Stimulated activated CD8-positive, alpha-beta memory T cell treated with anti-CD3 and anti-CD28 coated beads, Interleukin-2, amount 100 ng/mL, for 48 hours (primary cell): ENCODE measurements at places on chromosomes 2 and 18.
A peak's percentile ranks its signal among the peaks of the same experiment; 100 is the strongest.

GRCh38 chr2:74834792-74835755, 1.1 kb downstream of the HK2 start:
- peak; percentile 57 for DNase-seq

DNA sequence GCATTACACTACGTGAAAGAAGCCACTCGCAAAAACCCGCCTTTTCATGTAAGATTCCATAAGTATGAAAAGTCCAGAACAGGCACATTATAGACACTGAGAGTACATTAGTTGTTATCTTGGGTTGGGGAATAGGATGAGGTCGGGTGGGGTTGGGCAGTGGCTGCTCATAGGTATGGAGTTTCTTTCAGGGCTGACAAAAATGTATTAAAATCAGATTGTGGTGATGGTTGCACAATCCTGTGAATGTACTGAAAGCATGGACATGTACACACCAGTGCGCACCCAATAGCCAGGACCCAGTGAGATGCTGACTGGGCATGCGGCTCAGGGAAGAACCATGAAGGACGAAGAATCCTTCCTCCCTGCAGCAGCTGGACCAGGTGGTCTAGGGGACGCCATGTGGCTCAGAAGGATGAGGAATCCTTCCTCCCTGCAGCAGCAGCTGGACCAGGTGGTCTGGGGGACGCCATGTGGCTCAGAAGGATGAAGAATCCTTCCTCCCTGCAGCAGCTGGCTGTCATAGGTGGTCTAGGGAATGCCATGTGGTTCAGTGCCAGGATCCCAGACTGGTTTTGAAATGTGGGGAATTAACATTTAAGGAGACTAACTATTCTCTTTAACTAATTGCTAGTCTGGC, 50.1 kb downstream of the MBP start:
- DNase-seq = no peak

DNA sequence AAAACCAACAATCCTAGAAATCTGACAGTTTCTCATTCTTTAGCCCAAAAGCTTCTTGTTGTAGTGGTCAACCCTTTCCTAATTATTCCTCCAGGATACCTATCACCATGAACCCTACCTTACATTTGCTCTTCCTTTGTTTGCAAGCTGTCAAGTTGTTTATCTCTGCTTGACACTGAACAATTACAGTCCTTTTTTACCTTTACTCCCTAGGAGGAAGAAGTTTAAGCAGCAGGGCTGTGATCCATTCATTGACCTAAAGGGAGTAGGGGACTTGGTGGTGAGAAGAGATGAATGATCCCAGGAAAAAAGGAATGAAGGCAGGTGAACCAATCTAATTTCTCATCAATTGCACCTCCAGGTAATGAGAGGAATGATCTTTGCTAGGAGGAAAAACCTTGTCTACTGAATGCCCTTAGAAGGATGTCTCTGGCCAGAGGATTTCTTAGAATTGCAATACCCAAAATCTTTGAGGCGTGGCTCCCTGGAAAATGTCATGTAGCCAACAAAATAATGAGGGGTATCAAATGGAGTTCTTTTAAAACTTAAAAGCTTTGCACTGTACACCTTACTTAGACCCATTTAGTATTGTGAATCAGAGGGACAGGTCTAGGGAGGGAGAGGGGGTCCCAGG, 47.7 kb downstream of the MREG start:
- no peak for DNase-seq

DNA sequence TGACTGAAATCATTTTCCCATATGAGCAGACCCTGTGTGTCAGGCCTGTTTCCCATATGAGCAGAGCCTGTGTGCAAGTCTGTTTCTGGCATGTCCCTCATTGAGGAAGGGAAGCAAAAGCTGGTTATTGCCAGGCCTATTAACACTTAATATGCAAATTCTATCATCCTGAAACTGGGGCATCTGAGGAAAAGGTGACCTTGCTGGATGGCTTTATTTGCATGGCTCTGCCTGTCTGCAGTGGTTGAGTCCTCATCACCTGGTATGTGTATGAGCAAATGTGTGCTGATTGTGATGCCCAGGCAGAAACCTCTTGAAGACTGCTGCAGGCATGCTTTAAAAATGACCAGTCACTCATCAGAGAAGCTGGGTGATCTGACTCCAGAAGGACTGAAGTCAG, 31.2 kb downstream of the EIF4E2 start:
- DNase-seq = no peak

- no peak for DNase-seq
Measured at GRCh38 chr2:190271783-190272456, 47.7 kb downstream of the HIBCH start.

- DNase-seq = no peak
Measured at GRCh38 chr2:88521445-88522073, 69.1 kb upstream of the FOXI3 start.

- no peak for DNase-seq
Measured at GRCh38 chr2:161044921-161045320, 115.3 kb upstream of the TANK start.

- no peak for DNase-seq
Measured at GRCh38 chr2:102276549-102277201, 34.7 kb upstream of the IL1RL1 start.

GRCh38 chr2:22904126-22904684, 480.8 kb upstream of the KLHL29 start:
- DNase-seq = peak; percentile 8

DNA sequence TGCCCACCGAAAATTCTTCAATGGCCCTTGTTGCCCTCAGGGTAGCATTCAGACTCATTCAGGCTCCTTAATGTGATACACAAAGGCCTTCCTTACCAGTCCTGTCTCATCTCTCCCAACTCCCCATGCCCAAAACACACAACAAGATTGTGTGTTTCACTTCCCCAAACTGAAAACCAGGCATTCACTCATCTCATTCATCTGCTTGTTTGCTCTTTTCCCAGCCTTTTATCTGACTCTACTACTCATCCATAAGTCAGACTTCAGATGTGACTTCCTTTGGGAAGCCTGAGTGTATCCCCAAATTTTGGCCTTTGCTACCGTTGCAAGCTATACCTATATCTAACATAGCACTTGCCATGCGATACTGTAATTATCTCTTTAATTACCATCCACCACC, 9.7 kb upstream of the SLC39A10 start:
- DNase-seq = no peak

- no peak for DNase-seq
Measured at GRCh38 chr2:236888794-236889780, 196.6 kb upstream of the COPS8 start.

DNA sequence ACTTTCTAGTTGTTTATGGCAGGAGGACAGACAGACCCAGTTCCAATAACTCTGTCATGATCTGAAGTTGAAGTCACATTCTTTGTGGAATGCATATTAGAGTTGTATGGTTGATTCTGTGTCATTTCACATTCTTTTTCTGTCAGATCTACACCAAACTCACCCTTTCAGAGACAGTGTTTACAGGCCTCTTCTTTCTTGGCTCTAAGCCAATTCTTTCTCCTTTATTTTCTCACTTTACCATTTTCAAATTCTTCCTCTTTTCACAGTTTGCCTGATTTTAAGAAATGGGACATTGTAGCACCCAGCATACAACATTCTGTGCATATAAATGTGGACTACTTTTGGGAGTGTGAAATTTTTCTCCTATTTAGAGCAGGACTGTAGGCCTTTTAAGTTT, 103.7 kb downstream of the CCDC85A start:
- DNase-seq = no peak

DNA sequence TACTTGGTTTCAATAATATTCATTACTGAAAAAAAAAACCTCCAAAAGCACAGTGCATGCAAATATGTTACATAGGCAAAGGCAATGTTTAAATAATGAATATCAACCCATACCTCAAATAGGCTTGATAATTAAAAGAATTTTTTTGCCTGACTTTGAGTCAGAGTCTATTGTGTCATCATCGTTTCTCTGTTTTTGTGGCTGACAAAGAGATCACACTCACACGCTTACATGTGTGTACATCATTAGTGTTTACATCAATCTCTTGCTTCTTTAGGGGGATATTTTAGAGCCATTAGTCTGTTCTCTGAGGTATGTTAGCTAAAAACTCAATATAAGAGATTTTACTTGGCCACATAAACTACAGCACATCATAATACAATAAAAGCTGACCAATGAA, 150.3 kb upstream of the MMADHC start:
- DNase-seq = no peak

DNA sequence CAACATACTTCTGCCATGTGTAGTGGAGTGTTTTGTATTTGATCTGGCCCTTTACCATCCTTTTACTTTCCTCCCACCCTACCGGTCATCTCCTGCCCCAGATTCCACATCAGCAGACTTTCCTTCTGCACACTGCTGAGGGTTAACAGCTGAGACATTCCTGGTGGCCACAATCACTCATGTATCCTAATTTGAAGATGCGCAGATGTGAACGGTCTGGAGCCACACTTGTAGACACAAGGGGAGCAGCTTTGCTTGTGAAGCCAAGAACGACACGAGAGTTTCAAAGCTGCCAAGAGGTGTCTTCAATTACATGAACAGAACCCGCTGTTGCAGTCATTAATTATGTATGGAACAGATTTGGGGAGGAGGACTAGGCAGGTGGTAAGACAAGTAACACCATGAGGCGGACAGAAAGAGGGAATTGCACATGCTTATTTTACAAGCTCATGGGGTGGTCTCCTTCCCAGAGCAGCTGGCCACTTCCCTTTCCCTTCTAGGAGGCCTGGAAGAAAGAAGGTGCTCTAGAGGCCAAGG, 260.7 kb upstream of the KLHL29 start:
- DNase-seq = no peak

DNA sequence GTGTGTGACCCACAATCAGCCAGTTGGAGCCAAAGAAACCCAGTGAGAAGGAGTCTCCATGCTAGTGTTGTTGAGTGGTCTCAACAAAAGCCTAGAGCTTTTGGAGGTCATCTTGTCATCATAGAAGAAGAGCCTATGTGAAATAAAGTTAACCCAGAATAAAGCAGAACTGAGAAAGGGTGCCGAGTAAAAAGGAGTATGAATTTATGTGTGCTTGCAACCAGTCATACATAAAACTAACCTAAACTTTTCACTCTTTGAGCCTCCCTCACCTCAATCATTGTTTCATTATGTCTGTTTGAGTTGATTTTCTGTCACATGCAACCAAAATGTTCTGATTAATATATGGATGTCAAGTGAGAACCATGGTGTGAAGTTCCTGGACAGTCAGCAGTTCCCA, 599.3 kb upstream of the ZEB2 start:
- DNase-seq = no peak

GRCh38 chr2:183010112-183010511, 28.1 kb downstream of the NCKAP1 start:
- no peak for DNase-seq

DNA sequence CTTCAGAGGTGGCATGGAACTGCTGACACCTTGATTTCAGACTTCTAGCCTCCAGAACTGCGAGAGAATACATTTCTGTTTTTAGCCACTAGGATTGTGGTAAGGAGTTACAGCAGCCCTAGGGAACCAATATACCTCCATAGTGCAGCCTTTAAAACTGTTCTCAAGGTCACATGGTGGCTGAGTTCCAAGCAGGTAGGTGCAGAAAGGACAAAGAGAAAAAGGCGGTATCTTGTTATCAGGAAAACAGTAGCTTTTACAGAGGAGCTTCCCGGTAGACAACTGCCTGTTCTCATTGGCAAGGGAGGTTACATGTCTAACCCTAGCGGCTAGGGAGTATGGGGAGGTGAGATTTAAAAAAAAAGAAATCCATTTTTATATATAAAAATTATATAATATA, 96.2 kb upstream of the BCL2L11 start:
- no peak for DNase-seq
